ENCODE measurements at places on chromosomes 4 and X.

- H3K27ac ChIP-seq: no peak overlapping the region
- DNase-seq: no peak
- no peak overlapping the region for H3K4me3 ChIP-seq
- H3K4me1 ChIP-seq: no peaks in the 10 kb centered on the region
Observed at GRCh38 chrX:15881381-15881897, 26.8 kb upstream of the AP1S2 start.

DNA sequence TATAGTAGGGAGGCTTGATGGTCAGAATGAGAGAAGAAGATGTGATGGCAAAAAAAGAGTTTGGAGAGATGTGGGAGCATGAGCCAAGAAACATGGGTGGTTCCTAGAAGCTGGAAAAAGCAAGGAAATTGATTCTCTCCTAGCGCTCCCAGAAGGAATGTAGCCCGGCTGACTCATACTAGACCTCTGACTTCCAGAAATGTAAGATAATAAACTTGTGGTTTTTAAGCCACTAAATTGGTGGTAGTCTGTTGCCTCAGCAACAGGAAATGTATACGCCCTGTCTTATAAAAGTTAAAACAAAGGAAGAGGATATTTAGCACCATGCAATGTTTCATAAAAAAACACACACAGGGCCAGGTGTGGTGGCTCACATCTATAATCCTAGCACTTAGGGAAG lies 182.7 kb upstream of the PCDH7 start:
- H3K27ac ChIP-seq: no peak overlapping the region
- H3K4me3 ChIP-seq: no peak overlapping the region
- no peak for DNase-seq
- H3K36me3 ChIP-seq: no peaks in the 10 kb centered on the region
- no peaks in the 10 kb centered on the region for H3K27me3 ChIP-seq
- no peaks in the 10 kb centered on the region for H3K4me1 ChIP-seq

- DNase-seq: no peak
- no peaks in the 10 kb centered on the region for H3K27me3 ChIP-seq
- no peaks in the 10 kb centered on the region for H3K4me1 ChIP-seq
Observed at GRCh38 chrX:155966876-155967275, 30.6 kb upstream of the IL9R start.

- no peak for DNase-seq
- H3K4me3 ChIP-seq: no peak overlapping the region
- peaks cover 9% of the 10 kb centered on the region for H3K4me1 ChIP-seq
- no peaks in the 10 kb centered on the region for H3K27me3 ChIP-seq
Observed at GRCh38 chrX:71623714-71624113, 5.4 kb upstream of the CXCR3 start.

- no peaks in the 10 kb centered on the region for H3K4me1 ChIP-seq
- H3K36me3 ChIP-seq: no peaks in the 10 kb centered on the region
- H3K27ac ChIP-seq: no peak overlapping the region
- no peak for DNase-seq
- H3K27me3 ChIP-seq: no peaks in the 10 kb centered on the region
- no peak overlapping the region for H3K4me3 ChIP-seq
Observed at GRCh38 chr4:97662133-97662532, 481.1 kb downstream of the STPG2 start.

DNA sequence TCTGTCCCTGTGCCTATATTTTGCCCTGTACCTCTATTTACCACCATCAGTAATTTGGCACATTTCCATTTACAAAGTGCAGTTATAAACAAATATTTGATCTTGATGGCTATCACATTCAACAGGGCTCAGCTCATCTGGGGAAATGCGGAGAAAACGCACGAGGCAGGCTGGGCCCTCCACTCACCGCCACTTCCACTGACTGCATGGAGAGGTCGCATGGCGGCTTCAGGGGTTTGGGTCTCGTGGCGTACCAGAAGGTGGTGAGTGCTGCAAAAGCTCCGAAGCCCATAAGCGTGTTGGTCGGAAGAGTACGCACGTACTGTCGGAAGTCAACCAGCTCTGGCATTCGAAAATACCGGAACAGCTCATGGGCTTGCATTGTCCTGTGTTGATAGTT lies 22.6 kb downstream of the ACSL1 start:
- no peaks in the 10 kb centered on the region for H3K36me3 ChIP-seq
- peaks cover 39% of the 10 kb centered on the region for H3K4me1 ChIP-seq
- H3K4me3 ChIP-seq: no peak overlapping the region
- H3K27me3 ChIP-seq: no peaks in the 10 kb centered on the region

DNA sequence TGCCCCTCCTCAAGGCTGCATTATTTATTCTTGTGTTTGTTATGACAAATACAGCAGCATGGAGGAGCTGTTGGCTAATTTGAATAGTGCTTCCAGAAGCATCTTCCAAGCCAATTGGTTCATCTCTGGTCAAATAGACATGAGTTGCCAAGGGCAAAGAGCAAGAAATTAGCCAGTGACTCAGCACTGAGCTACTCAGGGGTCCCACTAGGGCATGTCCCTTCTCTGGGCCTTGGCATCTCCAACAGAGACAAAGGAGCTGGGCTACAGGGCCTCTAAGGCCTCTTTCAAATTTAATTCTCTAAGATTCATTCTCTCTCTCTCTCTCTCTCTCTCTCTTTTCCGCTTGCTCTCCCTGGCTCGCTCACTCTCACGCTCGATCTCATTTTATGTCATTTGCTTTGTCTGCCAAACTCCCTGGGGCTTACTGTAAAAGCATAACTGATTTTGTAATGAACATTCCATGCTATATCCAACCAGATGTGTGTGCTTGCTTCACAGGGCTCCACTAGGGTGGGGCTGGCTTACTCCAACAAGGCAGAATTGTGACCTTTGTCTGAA lies 86.7 kb upstream of the MAGEA4 start:
- H3K4me1 ChIP-seq: no peaks in the 10 kb centered on the region
- H3K27me3 ChIP-seq: no peaks in the 10 kb centered on the region
- H3K27ac ChIP-seq: no peak overlapping the region
- peak; percentile 57 for DNase-seq
- H3K36me3 ChIP-seq: no peaks in the 10 kb centered on the region
- H3K4me3 ChIP-seq: no peak overlapping the region

GRCh38 chr4:165209796-165210195 lies 2.4 kb downstream of the KLHL2 start:
- peaks cover 9% of the 10 kb centered on the region for H3K4me1 ChIP-seq
- H3K27ac ChIP-seq: no peak overlapping the region
- no peak for DNase-seq
- H3K36me3 ChIP-seq: no peaks in the 10 kb centered on the region

- H3K27ac ChIP-seq: peak within 1 kb of the TSS; percentile 98
- H3K27me3 ChIP-seq: no peaks in the 10 kb centered on the region
- no peaks in the 10 kb centered on the region for H3K36me3 ChIP-seq
- H3K4me1 ChIP-seq: no peaks in the 10 kb centered on the region
- H3K4me3 ChIP-seq: peak within 1 kb of the TSS; percentile 89
- peak; percentile 77 for DNase-seq
Observed at GRCh38 chr4:156971676-156972378, at the start of gene PDGFC. PDGFC (minus strand) TSS chr4:156971799; CDS start chr4:156970903, 896 bp downstream.

GRCh38 chr4:100466501-100466900 lies 51.3 kb downstream of the EMCN start:
- no peaks in the 10 kb centered on the region for H3K36me3 ChIP-seq
- H3K27me3 ChIP-seq: no peaks in the 10 kb centered on the region
- no peaks in the 10 kb centered on the region for H3K4me1 ChIP-seq
- H3K4me3 ChIP-seq: no peak overlapping the region

GRCh38 chr4:74230902-74231499 lies 73.1 kb downstream of the MTHFD2L start:
- DNase-seq: no peak
- no peak overlapping the region for H3K4me3 ChIP-seq
- H3K27ac ChIP-seq: no peak overlapping the region
- H3K4me1 ChIP-seq: no peaks in the 10 kb centered on the region

- H3K27ac ChIP-seq: no peak overlapping the region
- H3K36me3 ChIP-seq: no peaks in the 10 kb centered on the region
- no peak for DNase-seq
- no peaks in the 10 kb centered on the region for H3K4me1 ChIP-seq
Observed at GRCh38 chr4:102153391-102153790, 191.9 kb downstream of the SLC39A8 start.

DNA sequence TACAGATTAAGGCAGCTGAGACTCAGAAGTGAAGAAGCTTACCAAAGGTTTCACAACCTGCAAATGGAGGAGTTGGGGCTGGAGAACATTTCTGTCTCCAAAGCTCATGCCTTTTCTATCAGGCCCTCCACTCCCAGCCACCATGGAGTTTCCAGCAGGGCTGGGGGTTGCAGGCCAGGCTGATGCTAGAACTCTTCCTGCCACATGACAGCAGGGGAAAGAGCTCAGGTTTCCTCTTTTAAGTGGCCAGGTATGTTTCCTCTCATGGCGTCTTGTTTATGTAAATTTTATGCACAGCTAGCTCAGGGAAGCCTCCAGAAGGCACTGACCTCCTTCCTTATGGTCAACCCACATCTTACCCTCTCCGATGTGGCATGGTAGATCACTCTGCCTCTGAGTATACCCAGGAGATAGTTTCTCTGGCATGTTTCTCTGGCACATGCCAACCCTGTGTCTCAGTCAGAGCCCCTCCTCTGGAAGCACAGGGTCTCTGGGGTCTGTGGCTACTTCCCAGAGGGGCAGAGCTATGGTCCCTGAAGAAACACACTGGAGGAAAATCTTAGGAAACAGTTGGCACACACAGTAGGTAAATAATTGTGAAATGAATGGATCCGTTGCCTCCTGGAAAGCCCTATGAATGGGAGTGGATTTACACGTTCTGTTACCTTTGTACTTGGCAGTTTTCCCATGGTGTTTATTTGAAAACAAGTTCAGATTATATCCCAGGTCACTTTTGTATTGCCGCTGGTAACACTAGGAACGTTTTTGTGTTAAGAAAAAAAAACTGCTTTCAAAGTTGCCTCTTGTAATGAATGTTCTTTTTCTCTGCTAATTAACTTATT lies 28.9 kb downstream of the PDK3 start:
- H3K27me3 ChIP-seq: no peaks in the 10 kb centered on the region
- DNase-seq: no peak
- no peaks in the 10 kb centered on the region for H3K36me3 ChIP-seq
- peaks cover 33% of the 10 kb centered on the region for H3K4me1 ChIP-seq
- H3K27ac ChIP-seq: peak overlapping the region; percentile 61
- H3K4me3 ChIP-seq: no peak overlapping the region

DNA sequence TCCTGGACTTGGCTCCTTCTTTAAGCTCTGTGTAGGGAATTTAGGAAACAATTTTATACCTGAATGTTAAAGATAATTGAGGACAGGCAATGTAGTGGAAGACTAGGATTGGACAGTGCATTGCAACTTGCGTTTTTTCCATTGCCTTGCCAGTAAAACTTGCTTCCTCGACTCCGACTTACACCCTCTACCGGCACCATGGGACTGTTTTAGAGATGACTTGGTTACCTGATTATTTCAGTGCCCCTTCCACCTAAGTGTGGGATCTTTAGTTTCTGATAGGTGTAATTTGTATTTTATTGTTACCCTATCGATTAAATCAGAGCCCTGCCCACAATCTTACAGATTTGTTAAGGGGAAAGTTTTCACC lies 1.2 kb downstream of the PRPS1 start:
- H3K27me3 ChIP-seq: no peaks in the 10 kb centered on the region
- peak overlapping the region; percentile 75 for H3K27ac ChIP-seq
- peak overlapping the region; percentile 73 for H3K4me3 ChIP-seq
- no peaks in the 10 kb centered on the region for H3K36me3 ChIP-seq

DNA sequence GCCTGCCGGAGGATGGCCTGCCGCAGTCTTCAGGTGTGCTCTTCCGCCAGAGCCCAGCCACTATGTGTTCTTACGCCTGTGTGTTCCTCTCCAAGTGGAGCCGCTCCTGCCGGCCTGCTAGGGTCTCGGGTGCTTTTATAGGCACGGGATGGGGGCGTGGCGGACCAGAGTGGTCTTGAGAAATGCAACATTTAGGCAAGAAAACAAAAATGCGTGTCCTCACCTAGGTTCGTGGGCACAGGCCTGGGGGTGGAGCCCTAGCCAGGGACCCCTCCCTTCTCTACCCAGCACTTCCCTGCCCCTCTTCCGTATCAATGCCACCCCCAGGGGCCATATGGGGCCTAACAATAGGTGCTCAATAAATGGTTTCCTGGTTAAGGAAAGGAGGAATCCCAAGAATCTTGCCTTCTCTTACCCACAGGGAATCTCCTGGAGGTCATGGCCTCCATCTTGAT lies 34.4 kb upstream of the LRBA start:
- H3K36me3 ChIP-seq: no peaks in the 10 kb centered on the region
- no peak overlapping the region for H3K4me3 ChIP-seq
- H3K27me3 ChIP-seq: no peaks in the 10 kb centered on the region
- no peak overlapping the region for H3K27ac ChIP-seq
- H3K4me1 ChIP-seq: no peaks in the 10 kb centered on the region
- no peak for DNase-seq

- no peaks in the 10 kb centered on the region for H3K36me3 ChIP-seq
- no peak overlapping the region for H3K27ac ChIP-seq
- no peaks in the 10 kb centered on the region for H3K27me3 ChIP-seq
- H3K4me3 ChIP-seq: no peak overlapping the region
- no peak for DNase-seq
Observed at GRCh38 chr4:14138106-14138505, 510.6 kb upstream of the BOD1L1 start.
